ENCODE measurements at places on chromosomes 7 and 10.
A peak's percentile ranks its signal among the peaks of the same experiment; 100 is the strongest.

DNA sequence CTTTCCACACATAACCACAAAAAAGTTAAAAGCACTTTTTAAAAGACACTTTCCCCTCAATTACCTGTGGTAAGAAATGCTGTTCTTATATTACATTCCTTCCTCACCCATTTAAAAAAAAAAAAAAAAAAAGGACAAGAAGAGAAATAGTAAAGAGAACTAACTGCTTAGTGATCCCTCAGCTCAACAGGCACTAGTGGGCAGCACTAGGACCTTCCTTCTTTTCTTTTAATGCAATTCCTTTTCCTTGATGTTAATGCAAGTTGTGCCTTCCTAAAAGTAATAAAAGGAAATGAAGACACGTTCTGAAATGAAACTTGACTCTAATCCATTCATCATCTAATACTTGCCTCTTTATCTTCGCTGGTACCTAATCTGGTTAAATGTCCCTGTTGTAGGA is 189.7 kb downstream of the TCF7L2 start:
- DNase-seq, result no peak

DNA sequence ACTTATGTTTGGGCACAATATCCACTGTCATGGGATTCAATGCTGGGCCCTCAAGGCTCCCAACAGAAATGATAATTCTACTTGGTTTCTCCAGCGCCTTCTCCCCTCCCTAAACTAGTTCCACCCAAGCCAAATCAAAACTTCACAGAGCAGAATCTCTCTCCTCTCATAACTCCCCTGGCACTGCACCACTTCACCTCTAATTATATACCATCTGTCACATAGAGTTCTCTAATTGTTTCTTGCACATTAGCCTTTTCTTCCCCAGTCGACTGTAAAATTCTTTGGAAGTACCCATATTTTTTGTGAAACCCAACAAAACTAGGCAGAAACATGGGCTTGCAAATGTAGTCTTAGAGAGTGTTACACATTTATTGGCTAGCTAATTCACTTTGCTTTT is 8.1 kb downstream of the SGMS1 start:
- no peak for DNase-seq

DNA sequence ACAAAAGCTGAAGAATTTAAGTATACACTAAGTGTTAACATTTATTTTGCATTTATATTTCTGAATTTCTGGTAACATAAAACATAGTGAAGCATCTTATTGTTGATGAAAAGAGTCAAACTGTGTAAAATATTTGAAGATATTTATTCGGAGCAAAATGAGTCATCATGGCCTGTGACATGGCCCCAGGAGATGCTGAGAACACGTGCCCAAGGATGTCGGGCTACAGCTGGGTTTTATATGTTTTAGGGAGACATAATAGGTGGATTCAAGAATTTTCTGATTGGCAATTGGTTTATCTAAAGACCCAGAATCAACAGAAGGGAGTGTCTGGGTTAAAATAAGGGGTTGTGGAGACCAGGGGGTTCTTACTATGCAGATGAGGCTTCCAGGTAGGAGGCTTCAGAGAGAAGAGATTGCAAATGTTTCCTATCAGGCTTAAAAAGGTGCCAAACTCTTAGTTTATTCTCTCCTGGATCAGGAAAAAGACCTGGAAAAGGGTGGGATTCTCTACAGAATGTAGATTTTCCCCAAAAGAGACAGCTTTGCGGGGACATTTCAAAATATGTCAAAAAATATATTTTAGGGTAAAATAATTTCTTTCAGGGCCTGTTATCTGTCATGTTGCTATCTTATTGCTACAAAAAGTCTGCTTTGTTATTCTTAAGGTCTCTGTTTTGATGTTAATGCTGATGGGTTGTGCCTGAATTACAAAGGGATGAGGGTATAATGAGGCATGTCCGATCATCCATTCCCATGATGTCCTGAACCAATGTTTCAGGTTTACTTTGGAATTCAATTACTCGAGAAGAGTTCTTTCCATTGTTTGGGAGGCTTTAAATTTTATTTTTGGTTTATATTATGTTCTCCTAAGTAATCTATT is 74.5 kb downstream of the VWDE start:
- DNase-seq, result no peak

DNA sequence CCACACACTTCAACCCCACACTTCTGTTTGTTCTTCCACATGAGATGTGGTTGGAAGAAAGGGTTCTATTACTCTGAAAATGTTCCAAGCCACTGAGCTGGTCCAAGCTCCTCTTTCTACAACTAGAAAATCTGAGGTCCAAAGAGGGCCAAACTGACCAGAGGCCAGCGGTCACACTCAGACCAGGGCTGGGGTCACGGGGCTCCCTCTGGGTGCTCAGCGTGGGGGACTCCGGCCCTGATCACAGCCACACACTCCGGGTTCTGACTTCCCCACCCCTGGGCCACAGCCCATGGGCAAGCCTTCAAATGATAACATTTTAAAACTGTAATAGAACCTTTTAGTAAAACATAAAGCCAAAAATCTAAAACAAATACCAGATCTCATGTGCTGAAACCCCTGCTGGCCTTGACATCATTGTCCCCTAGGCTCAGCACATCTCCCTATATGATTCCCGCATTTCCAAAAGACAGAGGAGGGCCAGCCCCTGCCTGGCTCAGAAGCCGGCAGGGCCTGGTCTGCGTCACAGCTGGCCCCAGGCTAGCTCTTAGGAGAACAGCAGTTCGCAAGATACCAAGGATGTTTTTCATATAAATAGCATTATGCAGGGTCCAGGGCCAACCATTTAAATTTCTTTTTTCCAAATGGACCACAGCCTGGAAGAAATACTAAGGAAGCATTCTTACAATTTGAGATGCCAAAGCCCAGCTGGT is 3.3 kb downstream of the CRYGN start:
- no peak for DNase-seq

DNA sequence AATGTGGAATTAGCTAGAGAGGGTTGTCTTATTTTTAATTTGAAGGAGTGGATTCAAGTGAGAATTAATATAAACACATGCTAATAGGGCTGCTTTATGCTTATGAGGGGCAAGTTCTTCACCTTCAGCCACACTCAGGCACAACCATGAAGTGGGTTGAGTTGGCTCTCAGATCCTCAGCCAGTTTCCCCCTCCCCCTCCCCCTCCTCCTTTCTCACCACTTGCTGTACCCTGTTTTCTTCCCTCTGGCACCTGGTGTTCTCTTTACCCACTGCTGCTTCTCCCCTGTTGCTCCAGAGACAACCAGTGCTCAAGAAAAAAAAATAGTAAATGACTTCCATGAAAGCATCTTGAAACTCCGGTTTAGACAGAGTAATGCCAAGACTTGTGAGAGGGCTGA is 1083.3 kb downstream of the CNTNAP2 start:
- no peak for DNase-seq

- DNase-seq, result no peak
Measured at GRCh38 chr7:123916240-123916724, 8.8 kb upstream of the SPAM1 start.

DNA sequence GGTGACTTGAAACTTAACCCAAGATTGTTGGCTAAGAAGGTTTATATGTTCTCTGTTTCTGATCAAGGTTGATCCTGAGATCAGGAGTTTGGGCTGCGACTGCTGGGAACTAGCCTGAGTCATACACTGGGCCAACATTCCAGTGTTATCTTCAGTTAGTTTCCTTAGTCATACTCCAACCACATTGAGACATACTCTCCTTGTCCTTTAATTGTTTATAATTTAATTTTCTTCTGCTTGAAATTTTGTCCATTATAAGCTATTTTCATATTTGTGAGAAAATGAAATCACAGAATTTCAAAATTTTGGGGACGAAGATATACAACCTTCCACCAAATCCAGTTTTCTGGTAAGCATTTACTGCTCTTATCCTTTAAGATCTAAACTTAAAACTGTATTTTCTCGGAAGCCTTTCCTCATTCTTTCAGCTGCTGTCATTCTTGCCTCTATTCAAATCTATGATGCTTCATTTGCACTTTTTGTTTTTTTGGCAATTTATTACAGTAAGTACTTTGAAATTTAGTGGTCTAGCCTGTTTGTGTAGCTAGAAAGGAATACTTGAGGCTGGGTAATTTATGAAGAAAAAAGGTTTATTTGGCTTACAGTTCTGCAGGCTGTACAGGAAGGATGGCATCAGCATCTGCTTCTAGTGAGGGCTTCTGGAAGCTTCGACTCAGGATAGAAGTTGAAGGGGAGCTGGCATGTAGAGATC is 63.4 kb upstream of the POT1 start:
- no peak for DNase-seq

- no peak for DNase-seq
Measured at GRCh38 chr10:66926841-66927240, 1.0 kb downstream of the LRRTM3 start.

GRCh38 chr10:101444058-101444898 is 90.3 kb downstream of the BTRC start:
- no peak for DNase-seq

- no peak for DNase-seq
Measured at GRCh38 chr7:158238616-158239289, 348.9 kb downstream of the PTPRN2 start.

DNA sequence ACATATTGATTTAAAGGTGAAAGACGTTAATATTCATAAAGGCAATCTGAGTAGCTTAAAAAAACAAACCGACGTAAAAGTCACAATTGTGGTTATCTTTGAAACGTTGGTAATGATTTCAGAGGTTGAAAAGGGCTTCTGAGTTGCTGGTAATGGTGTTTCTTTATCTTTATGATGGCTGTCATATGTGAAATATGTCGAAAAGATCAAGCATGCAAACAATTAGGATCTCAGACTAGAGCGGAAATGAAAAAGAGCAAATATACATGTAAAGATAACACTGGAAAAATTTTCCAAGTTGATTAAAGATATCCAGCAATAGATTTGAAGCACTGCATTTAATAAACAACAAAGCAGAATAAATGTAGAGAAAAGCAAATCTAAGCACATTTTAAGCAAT is 998.3 kb upstream of the MBL2 start:
- DNase-seq, result no peak

GRCh38 chr10:33506838-33507661 is 172.6 kb upstream of the NRP1 start:
- no peak for DNase-seq

DNA sequence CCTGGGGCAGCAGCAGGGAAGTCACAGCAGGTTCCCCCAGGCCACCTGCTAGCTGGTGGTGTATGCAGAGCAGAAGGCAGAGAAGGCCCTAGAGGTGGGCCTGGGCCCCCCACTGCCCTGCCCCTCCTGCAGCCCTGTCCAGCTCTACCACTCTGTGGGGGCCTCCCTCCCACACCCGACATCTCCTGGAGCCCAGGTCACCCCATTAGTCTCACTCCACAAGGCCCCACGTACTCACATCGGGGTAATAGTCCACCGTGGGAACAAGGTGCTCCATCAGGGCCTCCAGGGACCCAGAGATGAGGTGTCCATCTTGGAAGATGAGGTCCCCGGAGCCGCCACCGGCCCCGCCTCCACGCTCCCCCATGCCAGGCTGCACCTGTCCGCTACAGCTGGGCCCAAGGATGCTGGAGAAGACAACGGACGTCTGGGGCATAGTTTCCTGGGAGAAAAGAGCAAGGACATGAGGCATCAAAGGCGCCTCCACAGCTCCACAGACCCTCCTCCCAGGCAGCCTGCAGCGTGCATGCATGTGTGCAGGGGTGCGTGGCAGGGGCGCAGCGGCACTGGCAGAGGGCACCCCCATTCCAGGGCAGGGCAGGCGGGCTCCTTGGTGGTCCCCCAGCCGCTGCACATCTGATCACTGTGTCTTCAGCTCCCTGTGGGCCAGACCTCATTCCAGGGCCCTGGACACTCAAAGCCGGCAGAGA is 61.0 kb downstream of the RASGEF1A start:
- no peak for DNase-seq

DNA sequence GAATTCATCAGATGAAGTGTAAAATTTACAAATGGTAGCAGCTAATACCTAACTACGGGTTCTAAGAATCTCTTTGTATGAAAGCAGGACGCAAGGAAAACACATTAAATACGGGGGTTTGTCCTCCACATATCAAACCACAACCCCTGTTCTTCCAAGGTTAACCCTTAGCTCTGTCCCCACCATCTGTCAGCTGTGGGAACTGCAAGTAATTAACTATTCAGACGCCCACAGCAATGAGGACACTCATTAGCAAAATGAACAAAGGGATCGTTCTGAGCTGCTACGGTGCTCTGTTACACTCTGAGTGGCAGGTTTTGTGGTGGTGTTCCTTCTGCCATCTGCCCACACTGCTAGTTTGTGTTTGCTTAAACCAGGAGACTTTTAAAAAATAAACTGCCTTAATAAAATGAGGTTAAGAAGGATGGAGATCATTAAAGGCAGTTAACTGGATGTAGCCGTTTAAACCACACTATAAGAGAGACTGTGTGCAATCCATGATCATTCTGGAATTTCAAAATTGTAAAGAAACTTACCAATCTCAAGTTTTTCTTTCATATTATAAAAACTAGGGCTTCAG is 51.4 kb downstream of the C10orf67 start:
- peak; percentile 30 for DNase-seq

GRCh38 chr7:142553216-142553615 is 196.1 kb upstream of the PRSS1 start:
- DNase-seq, result no peak

DNA sequence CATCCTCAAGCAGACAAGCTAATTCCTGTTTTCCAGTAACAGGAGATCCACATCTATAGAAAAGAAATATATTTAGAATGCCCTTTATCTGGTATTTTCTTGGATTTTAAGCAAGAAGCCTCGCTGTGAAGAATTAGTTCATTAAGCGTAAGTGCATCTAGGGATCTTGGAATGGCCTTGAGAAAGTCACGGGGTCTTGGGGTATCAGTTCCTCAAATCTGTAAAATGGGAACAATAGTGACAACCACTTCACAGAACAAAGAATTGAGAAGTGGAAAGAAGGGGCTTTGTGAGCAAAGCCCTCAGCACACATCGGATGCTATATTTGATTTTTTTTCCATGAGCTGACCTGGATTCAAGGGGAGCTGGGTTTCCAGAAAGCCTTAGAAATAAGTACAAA is 32.3 kb upstream of the WDFY4 start:
- DNase-seq, result no peak

DNA sequence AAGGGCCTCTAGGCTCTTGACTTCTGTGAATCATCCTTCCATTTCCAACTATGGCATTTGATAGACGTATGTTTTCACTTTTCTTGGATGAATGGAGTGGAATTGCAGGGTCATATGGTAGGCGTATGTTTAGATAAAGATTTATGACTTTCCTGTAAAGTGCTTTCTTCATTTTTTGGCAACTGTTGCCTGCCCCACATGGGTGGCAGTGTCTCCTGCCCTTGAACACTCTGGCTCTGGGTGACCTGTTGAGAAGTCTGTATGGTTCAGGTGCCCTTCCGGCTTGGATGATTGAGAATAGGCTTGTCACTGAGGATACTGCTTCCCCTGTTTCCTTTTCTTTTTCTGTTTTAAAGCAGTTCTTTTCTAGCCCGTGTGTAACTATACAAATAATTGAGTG is 23.1 kb downstream of the RET start:
- DNase-seq, result no peak

- no peak for DNase-seq
Measured at GRCh38 chr7:98840096-98840495, 29.7 kb downstream of the TMEM130 start.

DNA sequence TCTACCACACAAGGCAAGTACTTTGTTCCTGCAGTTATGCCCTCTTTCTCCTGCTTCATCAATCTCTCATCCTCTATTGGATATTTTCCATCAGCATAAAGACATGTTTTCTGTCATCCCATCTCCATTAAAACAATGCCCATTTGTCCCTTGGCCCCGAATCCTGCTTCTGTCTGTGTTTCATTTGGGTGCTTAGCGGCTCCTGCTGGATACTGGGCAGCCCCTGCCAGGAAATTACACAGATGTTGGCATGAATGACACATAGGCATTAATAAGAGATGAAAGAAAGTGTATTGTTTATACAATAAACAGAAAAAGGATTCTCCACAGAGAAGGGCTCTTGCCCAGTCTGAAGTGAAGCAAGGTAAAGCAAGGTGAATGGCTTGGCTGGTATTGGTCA is 765.3 kb downstream of the REEP3 start:
- no peak for DNase-seq

GRCh38 chr7:85882335-85882734 is 695.5 kb upstream of the SEMA3D start:
- no peak for DNase-seq
